ENCODE measurements at places on chromosomes 1 and 21. TPM values are rescaled to one million over a fixed set of nuclear protein-coding genes. Genes with fewer than 3 reads are reported as not detected.

KCNE2 gene
- total RNA-seq, result not detected

OR10J1 gene
- not detected for total RNA-seq

SV2A gene
- 6.3 TPM for total RNA-seq

FCRL3 gene
- not detected for total RNA-seq

FDPS gene
- total RNA-seq, result 73.1 TPM

SELENBP1 gene
- 43.6 TPM for total RNA-seq

RHEX gene
- not detected for total RNA-seq

NPR1 gene
- 19.3 TPM for total RNA-seq

DNA sequence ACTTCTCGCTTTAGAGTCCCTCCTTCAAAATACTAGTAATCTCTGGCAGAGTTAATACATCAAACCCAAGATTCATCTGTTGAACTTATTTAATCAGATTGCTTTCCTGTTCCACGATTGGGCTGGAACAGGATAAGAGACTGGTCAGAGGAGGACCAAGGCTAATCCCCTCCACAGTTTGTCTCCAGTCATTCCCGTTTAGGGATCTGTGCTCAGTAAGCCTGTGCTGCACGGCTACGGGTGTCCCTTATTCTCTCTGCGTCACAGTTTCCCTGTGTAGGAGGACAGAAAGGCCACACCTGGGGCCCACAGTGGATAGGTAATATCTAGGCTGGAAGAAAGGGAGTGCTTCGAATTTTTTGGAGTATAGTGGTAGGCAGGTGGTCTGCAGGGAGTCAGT, 16.5 kb upstream of the NUAK2 start:
- DNase-seq, result no peak

DNA sequence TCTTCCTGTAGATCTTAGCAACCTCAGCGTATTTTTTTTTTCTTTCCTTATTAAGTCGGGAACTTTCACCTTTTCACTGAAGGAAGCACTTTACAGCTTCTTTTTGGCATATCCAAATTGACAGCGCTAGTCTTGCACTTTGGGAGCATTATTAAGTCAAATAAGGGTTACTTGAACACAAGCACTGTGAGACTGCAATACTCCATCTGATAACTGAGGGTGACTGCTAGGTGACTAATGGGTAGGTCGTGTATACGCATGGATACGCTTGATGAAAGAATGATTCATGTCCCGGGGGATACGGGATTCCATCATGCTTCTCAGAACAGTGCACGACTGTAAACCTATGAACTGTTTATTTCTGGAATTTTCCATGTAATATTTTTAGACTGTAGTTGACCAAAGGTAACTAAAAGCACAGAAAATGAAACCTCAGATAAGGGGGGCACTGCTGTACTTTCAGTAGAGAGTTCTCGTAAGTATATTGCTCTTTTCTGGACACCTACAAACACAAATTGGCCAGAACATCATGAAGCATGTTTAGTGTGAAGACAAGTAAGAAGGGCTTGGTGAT, 364.7 kb downstream of the SMYD3 start:
- no peak for DNase-seq

GRCh38 chr1:80023358-80023757, 1016.8 kb upstream of the ADGRL4 start:
- DNase-seq, result no peak

DNA sequence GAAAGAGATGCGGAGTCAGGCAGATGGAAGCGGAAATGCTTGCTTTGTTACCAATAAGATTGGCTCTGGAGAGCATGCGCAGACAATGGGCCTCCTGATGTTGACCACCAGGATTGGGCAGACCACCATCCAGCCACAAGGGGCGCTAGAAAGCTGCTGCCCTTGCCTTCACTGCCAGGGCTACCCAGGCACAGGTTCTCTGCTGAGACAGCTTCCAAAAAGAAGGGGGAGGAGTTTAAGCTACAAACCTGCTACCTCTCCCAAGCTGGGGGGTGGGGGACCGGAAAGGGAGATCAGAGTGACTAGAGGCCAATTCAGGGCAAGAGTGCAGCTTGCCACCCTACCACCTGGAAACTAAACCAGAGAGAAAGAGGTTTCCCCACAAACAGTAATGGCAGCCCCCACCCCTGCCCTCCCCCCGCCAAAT, 369.7 kb downstream of the RRAGC start:
- DNase-seq, result peak; percentile 53

GRCh38 chr1:27438621-27439061, 46.2 kb downstream of the GPR3 start:
- no peak for DNase-seq

GRCh38 chr1:17488995-17489767, 49.7 kb upstream of the RCC2 start:
- DNase-seq, result no peak

GRCh38 chr1:93743465-93743864, 61.8 kb upstream of the BCAR3 start:
- no peak for DNase-seq

GRCh38 chr1:59077466-59078069, 219.3 kb upstream of the FGGY start:
- DNase-seq, result no peak

GRCh38 chr21:45057886-45058285, 16.5 kb upstream of the ADARB1 start:
- no peak for DNase-seq

GRCh38 chr1:53946252-53947171, at the start of gene LRRC42:
Gene LRRC42, plus strand, starts transcription at chr1:53946350. Its CDS starts 5,650 bp downstream, at chr1:53952000.
- no peak for DNase-seq

DNA sequence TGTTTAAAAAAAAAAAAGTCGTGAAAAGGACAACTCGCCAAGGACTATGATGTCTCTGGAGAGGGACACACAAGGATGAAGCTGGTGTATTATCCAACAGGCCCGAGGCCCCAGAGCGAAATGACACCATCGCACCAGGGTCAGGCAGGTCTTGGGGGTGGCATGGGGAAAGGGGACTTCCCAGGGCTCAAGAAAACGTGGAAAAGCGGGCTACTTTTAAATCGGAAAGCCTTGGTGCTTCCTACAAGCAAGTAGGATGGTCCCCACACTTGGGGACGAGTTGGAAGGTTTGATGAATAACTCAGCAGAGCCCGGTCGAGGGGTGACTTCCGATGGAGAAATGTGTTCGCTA, 505 bp upstream of the GNPAT start:
- DNase-seq, result no peak

DNA sequence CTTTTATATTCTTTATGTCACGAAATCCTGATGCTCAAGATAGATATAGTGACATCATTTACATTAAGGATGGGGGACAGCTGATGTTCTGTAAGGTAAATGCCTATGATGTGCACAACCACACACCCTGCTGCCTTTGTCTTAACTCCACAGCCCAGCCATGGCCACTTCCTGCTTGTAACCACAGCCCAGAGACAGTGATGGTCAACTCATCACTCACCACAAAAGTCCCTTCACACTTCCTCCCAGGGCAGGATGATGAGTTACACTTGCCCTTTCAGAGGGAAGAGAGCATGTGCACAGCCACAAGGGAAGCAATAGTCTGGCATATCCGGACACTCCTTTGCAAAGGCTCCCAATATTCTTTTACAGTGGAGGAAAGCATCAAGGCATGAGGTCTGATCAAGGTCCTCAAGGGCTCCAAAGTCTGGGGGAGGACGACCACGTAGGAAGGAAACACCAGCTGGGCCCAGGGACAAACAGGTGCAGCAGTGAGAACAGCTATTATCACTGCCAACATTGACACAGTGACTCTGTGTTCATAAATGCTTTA, 53.8 kb downstream of the PLPP3 start:
- DNase-seq, result no peak

GRCh38 chr1:75985827-75986226, 53.6 kb upstream of the ASB17 start:
- DNase-seq, result no peak

GRCh38 chr1:182087304-182087703, 25.8 kb upstream of the ZNF648 start:
- DNase-seq, result no peak

DNA sequence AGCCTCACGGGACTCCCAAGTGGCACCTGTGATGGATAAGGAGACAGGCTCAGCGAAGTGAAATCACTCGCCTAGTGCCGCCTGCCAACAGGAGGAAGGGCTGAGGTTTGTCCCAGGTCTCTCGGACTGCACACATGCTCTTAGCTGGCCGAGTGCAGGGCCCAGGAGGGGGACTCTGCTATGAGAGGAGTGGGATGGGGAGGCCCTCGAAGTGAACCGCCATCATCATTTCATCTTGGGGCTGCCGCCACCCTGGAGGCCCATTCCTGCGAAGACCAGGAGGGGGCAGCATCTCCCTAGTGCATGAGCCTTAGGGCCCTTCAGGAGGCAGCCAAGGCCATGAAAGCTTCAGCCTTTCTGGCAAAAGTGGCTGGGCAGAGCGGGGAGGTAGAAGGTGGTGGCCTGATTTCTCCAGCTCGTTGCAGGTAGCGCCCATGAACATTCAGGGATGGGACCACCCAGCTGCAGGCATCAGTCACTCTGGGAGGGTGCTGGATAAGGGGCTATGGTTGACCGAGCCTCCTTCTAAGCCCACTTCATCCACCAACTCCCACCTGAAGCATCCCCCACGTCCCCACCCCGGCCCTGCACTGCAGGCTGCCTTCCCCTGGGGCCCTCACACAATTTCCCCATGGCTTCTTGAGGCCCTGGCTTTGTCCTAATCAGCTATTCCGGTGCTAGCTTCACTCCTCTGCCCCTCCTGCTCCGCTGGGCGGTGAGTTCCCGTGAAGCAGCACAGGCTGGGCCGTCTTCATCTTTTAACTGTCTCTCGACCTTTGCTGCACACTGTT, 17.2 kb upstream of the RASSF5 start:
- peak; percentile 77 for DNase-seq

- DNase-seq, result peak; percentile 77
Observed at GRCh38 chr1:152048416-152049009, 11.7 kb upstream of the S100A11 start.

DNA sequence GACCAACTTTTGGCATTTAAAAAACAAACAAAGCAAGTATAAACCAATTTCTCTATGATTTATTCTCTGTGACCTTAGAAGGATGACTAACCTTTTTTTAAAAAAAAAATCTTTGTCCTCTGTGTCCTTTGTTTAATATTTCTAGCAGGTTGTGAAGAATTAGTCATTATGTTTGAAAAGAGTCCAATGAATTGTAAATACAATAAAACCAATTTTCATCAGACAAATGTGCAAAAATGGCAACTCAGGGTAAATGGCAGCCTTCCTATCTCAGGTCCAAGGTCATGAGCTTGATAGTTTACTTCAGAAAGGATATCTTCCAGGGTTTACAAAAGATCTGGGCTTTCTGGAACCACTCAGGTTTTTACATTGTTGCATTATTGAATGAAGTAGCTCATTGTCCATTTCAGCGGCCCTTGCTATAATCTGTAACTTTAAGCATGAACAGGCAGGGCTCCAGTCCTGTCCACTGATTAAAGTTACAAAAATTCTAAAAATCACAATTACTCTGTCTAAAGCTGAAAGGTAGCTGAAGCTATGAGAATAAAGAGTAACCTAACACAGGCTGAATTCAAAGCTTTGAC, 11.7 kb upstream of the MAP3K21 start:
- no peak for DNase-seq

GRCh38 chr1:82465024-82465423, 664.3 kb downstream of the ADGRL2 start:
- DNase-seq, result no peak

DNA sequence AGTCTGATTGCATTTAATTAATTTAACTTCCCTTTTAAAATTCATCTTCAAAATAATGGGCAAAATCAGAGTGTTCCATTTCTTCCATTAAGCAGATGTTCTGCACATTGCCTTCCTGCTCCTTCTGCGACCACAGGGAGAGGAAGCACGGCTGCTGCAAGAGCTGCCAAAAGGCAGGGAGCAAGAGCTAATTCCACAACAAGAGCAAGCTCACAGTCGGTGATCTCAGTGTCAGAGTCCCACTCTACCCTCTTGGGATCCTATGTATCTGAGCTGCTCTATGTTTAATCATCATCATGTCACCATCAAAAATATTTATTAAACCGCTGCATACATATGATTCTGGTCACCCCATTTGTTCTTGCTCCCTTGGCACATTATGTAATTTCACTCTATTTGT, 255.3 kb upstream of the CAMK1G start:
- DNase-seq, result no peak

DNA sequence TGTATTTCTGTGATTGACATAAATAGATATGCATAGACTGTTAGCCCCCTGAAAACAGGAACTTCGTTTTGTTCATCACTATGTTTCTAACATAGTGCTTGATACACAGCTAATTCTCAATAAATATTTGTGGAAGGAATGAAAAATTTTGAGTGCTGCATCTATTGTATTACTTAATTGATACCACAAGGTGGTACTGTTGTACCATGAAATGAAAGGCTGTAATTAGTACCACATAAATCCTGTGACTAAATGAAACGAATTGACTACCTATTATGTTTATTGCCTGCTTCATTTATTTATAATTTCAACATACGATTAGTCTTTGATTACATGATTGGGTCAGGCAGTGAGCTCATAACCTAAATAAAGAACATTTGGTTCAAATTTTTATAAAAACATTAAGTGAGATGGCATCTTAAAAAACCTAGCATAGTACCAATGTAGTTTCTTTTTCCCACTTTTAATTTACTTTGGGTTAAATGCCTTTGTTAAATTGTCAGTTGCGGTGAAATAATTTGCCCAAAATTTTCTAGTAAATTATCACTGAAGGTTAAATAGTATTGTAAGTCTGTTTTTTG, 15.0 kb upstream of the TGFB2 start:
- DNase-seq, result no peak

GRCh38 chr1:96306809-96307560, 414.6 kb upstream of the PTBP2 start:
- no peak for DNase-seq

DNA sequence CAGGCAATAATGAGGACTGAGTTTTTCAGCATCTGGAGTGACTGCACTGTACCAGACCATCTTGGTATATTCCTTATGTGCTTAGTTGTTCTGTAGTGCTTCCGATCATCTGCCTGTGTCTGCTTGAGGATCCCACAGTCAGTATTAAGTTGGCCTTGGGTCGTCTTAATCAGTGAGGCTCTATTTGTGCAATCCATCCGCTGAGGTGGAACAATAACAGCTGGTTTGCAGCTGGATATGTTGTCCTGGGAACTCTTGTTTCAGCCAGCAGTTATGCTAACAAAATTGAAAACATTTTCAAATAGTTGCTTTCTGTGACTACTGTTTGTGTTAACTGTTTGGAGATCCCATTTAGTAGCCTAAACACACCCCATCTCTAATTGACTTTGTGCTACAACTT, 73.7 kb downstream of the LAMC1 start:
- DNase-seq, result no peak

- no peak for DNase-seq
Observed at GRCh38 chr1:204813522-204813921, 57.1 kb upstream of the NFASC start.

DNA sequence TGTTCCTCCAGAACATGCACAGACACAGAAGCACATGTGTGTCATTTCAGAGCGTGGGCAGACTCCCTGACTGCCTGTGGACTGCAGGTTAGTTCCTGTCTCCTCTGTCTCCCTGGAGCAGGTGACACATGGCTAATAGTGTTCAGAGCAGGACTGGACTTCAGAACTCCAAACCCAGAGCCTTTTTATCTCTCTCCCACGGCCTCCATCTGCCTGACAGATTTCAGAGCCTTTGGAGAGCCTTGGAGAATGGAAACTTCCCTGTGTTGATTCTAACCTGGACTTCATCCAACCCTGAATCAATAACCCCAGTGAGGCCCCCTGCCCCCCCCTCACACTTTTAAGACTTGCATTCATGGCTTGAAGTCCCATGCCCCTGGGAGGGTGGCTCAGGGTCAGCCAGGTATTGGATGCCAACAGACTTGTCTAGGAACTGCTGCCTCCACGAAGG, 44.4 kb downstream of the C1orf198 start:
- DNase-seq, result peak; percentile 57
